ENCODE measurements at places on chromosomes 12 and 14.

DNA sequence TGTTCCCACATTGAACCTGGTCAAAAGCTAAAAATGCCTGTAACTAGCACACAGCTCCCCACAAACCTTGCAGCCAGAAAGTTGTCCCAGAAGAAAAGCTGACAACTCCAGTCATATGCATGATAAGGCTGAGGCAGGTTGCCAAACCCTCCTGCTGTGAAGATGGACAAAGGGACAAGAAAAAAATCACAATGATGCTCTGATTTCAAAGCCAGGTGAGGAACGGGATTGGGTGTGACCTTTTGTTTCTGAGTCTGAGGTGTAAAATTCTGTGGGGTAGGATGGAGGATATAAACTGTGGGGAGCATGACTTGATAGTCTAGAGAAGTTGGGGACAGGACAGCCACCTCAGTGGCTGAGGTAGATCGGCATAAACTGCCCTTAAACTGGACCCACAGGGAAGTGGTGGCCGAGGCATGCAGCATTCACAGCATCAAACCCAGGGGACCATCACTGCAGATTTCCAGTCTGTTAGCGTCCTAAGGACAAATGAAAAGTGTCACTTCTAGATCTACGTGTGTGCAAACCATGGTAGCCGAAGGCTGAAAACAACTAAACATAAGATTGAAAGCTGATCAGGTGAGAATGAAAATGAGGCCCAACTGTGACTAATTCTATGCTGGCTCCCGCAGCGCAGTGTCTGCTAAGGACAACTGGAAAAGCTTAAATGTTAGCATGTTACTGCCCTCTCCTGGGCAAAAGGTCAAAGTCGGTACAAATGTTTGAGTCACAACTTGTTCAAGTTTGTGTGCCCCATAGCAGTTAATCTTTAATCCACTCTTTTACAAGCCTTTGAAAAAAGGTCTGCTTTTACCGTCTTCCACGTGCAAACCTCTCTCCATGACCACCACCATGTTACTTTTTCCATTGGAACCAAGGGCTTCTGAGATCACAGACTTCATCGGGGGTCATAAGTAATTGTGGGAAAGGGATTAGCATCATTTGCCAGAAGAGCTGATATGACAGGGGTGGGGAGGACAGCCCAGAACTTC, 39.8 kb downstream of the GRIN2B start:
- no peak for DNase-seq

DNA sequence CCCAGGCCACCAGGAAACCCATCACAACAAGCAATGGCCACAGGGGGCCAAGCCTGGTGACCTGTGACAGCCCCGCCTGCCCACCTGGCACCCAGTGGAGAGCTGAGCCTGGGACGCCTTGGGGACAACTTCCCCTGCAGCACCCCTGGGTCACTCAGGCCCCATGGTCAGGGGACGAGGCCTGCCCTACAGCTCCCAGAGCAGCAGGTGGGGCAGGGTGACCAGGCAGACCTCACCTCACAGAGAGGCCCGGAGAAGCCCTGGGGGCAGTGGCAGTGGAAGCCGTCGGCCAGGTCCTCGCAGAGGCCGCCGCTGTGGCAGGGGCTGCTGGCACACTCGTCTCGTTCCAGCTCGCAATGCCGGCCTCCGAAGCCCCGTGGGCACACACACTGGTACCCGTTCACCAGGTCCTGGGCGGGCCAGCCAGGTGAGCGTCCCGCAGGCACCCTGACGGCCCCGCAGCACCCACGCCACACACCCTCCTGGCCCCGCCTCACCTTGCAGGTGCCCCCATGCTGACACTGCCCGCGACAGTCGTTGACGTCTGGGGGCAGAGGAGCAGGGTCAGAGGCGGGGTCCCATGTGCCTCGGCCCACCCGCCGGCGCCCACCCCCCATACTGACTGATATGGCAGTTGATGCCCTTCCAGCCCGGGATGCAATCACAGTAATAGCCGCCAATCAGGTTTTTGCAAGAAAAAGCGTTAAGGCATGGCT, 18.1 kb downstream of the JAG2 start:
- DNase-seq: no peak

DNA sequence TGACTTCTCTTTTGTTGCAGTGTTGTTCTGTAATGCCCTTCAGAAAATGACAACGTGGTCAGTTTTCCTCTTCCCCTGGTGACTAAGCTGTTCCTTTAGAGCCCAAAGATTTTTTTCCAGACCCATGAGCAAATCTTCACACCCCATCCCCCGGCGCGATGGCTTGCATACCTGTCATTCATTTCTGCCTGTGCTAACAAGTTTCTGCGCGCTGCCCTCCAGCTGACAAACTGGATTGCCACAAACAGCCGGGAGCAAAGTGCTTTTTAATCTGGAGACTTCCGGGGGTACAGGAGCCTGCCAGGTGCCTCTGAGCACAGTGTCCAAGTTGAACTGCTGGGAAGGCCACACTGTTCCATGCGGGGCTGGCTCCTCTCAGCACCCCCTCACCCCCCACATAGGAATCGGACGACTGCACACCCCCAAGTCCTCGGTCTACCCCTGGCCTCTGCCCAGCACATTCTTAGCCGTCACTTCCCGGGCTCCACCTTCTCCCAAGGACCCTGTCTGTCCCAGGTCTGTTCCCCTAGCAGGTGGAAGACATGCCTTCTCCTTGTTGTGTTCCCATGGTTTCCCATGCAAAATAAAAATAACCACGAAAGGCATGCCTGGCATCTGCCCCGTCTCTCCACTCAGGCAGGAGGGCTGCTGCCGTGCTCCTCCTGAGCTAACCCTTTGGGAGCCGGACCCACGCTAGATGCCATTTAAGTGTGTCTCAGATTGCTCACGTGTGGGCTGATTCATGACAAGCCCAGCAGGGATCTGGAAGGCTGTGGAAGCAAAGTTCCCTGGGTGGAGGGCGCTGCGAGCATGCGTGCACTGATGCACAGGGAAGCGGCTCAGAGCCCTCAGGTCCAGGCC, 14.1 kb downstream of the RILPL1 start:
- no peak for DNase-seq

DNA sequence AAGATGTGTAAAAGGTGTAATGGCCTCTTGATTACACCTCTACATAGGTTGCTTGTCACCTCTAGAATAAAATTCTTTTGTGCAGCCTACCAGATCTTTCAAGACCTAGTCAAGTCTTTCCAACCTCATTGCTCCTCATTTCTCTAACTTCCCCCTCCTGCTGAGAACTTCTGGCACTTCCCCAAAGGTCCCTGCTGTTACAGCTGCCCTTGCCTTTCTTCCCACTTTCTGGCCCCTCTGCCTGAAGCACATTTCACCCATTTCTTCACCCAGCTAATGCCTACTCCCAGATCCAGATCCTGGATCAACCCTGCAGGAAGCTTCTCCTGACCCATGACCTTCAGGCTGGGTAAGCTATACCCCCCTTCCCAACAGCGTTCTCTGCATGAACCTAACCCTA, 1.5 kb downstream of the TSHR start:
- DNase-seq: no peak

DNA sequence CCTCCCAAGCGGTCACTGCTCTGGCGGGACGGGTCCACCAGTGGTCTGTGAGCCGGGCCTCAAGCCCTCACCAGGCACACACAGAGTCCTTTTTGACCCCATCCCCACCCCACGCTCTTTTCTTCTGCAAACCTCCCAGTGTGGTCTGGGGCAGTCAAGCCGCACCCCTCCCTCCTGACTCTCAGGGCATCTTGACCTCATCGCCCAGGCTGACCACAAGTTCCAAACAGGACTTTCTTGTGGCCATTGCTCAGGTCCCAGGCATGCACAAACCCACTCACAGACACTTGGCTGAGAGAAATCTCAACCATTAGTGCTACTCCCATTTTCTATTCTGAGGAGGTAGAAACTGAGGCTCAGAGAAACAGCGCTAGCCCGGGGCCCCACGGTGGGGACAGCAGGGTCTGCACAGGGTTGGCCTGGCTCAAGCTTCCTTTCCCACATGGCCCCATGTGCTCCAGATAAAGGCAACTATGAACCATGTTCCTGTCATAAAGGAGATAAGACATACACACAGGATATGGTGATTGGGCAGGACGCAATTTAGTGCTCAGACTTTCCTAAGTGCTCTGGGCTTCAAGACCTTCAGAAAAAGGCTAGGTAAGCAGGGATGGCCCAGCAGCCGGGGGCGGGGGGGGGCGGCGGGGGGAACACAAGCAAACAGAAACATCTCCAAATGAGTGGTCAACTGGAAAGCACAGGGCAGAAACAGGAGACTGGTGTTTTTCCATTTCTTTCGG, 69.6 kb downstream of the ITPK1 start:
- no peak for DNase-seq

DNA sequence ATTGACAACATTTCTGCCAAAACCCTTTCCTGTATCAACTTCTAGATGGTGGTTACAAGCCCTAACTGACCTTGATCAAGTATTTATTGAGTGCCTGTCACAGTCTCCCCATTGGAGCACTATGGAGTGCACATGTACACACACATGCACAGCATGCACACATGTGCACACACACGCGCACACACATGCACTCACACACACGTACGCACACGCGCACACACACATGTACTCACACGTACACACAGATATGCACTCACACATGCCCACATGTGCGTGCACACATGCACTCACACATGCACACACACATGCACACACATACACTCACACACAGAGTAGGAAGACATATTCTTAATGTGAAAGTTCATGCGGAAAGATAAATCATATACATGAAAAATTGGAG, 43.7 kb downstream of the MYRFL start:
- DNase-seq: no peak

GRCh38 chr12:121693155-121693687, 19.3 kb upstream of the TMEM120B start:
- DNase-seq: no peak
